ENCODE measurements at places on chromosomes 5 and 9.

DNA sequence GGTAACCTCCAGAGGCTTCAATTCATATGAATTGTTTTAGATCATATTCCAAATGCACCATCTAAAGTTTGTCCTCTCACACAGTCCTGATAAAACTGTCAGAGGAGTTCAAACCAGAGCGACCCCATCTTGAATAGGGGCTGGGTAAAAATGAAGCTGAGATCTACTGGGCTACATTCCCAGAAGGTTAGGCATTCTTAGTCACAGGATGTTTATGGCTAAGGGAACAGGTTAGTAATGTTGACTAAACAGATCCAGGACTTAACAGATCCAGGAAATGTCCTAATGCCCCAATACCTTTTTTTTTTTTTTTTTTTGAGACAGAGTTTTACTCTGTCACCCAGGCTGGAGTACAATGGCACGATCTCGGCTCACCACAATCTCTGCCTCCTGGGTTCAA, 192.6 kb upstream of the PRDM9 start:
- no peak for DNase-seq

DNA sequence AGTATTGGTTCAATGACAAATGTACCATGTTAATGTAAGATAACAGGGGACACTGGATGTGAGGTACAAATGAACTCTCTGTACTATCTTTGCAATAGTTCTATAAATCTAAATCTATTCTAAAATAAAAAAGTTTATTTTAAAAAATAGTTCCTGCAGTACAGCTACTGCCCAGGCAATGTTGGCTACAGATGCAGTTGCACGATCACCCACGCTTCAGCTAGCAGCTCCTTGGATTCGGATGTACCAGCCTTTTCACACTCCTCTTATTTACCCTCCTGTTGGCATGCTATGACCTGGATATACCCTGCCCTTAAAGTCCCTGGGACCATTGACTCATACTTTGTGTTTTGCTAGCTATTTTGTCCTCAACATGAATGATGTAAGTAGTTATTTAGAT, 185.4 kb upstream of the SMARCA2 start:
- DNase-seq: no peak

GRCh38 chr9:94650949-94651348, 11.6 kb upstream of the FBP1 start:
- no peak for DNase-seq

GRCh38 chr5:157389103-157389502, 70.9 kb upstream of the NIPAL4 start:
- DNase-seq: no peak

GRCh38 chr9:97807681-97808080, 45.3 kb upstream of the FOXE1 start:
- DNase-seq: no peak

- peak; percentile 51 for DNase-seq
These were observed 254.2 kb downstream of the ARHGAP26 start for GRCh38 chr5:143024228-143024920.

- no peak for DNase-seq
These were observed 120.0 kb upstream of the KLF9 start for GRCh38 chr9:70534471-70534870.

- no peak for DNase-seq
These were observed 55.2 kb downstream of the SLC1A3 start for GRCh38 chr5:36661456-36662220.

GRCh38 chr5:154190595-154191304, at the start of gene GALNT10:
TSS of gene GALNT10 (plus strand) at chr5:154190733. CDS start at chr5:154190867, 134 bp downstream.
- peak; percentile 89 for DNase-seq

- no peak for DNase-seq
These were observed at the start of gene LHX6 for GRCh38 chr9:122228568-122229484. TSS of gene LHX6 (minus strand) at chr9:122228957. CDS start at chr9:122228740, 217 bp downstream.

DNA sequence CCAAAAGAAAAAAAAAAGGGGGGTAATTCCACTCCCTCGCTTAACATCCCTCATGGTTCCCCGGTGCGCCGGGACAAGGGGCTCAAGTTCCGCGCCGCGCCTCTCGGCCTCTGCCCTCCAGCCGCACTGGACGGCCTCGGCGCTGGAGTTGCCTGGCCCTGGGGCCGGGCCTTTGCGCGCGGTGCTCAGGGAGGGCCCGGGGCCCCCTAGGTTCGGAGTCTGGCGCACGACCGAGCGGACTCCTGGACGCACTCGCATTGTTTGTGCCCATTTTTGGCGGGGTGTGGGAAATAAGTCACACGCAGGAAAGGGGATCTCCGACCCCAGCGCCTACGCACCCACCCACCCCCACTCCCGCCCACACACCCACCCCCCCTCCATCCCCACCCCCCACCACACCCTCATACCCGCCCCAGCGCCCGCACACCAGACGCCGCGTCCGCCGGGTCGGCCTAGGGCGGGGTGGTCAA, 381 bp downstream of the MED22 start:
- DNase-seq: peak; percentile 66

DNA sequence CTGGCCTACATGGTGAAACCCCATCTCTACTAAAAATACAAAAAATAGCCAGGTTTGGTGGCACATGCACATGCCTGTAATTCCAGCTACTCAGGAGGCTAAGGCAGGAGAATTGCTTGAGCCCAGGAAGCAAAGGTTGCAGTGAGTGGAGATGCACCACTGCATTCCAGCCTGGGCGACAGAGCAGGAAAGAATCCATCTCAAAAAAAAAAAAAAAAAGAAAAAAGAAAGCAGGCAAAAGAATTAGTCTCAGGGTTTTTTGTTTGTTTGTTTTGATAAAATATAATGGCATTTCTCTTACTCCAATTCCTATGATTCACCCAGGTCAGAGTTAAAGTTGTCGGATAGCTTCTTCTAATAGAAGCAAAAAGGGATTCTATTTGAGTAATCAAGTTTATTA, 67.0 kb upstream of the ATG10 start:
- no peak for DNase-seq
